Activated CD4-positive, CD25-positive, alpha-beta regulatory T cell treated with anti-CD3 and anti-CD28 coated beads, Interleukin-2, amount 50 U/mL, for 72 hours (primary cell): ENCODE measurements at places on chromosomes 5 and 9.

GRCh38 chr5:10366310-10367272 is 13.1 kb downstream of the MARCHF6 start:
- DNase-seq: no peak

- DNase-seq: no peak
These were observed 1.7 kb downstream of the MSX2 start for GRCh38 chr5:174725991-174726601.

DNA sequence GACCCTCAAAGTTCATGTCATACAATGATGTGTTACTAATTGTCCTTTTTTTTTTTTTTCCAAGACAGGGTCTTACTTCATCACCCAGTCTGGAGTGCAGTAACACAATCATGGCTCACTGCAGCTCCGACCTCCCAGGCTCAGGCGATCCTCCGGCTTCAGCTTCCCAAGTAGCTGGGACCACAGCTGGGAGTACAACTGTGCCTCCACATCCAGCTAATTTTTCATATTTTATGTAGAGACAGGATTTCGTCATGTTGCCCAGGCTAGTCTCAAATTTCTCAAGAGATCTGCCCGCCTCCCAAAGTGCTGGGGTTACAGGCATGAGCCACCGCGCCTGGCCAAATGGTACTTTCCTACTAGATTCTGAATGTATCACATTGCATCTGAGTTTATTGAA is 49.4 kb upstream of the EBF1 start:
- no peak for DNase-seq

DNA sequence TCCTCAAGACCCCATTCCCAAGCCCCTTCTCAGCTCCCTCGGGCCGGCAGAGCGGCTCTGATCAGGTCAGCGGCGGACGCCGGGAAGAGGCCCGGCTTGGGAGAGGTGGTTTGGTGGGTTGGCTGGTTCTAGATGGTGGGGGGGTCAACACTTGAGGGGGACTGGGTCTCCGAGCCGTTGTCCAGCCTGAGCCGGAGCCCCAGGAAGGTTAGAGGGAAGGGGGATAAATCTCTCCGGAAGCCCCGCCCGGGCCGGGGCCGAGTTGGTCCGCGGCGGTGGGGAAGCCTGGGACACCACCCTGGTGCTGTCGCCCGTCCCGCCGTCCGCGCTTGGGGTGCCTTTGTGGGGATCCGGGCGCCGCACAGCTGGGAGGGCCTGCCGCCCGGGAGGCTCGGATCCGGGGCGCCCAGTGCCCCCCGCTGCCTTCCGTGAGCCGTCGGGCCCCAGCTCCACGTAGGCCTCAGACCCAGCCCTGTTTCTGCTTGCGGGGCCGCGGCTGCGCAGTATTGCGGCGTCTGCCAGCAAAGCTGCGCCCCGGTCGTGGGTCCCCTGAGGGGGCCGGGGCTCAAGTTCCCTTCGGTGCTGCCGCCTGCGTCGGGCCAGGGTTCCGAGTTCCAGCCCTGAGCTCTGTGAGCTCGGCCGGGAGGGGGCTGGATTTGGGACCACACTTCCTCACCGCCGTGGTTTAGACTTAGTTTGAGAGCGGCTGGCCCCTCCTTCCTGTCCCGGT is 542 bp upstream of the TRIM52 start:
- peak; percentile 80 for DNase-seq

DNA sequence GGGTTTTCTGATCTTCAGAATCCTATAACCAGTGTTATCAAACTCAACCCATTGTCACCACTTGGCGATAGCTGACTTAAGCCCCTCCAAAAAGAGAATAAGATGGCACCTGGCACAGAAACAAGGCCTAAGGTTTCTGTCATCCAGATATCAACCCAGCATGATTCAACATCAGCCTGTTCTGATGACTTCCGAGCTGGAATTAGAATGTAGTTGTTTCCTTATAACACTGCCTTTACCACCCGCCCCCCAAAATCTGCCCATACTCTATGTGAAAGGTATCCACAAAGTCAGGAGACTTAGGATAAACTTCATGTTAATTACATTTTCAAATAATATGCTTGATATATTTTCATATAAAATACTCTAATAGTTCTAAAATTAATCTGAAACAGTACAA is 5.2 kb downstream of the KLF9 start:
- DNase-seq: no peak

GRCh38 chr5:151072630-151073025 is 8.2 kb downstream of the TNIP1 start:
- no peak for DNase-seq

DNA sequence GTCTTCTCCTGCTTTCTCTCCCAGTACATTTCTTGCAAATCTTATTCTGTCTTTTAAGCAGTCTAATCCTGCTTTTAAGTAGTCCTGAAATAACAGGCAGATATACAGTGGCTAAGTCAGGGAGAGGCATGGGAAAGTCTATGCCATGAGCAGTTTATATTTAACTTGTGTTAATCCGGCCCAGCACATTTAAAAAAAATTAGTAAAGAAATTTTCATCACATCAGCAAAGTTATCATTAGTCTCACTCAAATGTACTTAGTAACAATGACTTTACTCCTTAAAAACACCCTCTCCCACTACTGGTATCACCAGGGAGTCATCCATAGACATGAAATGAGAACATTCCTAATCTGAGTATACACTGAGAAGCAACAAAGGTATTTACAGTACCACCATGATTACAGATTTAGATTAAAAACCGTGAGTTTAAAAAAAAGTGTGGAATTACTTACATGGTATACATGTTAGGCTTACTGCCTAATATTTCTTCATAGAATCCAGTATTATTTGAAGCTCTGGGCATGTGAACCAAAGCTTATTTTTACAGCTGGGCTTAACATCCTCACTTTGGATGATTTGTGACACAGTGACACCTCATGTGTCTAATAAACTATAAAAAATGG is 75.9 kb upstream of the DAB2 start:
- no peak for DNase-seq

- DNase-seq: no peak
These were observed 366.4 kb upstream of the RIOK2 start for GRCh38 chr5:97549496-97549895.

- DNase-seq: no peak
These were observed 159.0 kb downstream of the PBX3 start for GRCh38 chr9:125906144-125906543.

GRCh38 chr5:32711681-32712480 is 760 bp downstream of the NPR3 start:
- no peak for DNase-seq
